D721Med (cell line): ENCODE measurements at places on chromosomes 7 and 10.

DNA sequence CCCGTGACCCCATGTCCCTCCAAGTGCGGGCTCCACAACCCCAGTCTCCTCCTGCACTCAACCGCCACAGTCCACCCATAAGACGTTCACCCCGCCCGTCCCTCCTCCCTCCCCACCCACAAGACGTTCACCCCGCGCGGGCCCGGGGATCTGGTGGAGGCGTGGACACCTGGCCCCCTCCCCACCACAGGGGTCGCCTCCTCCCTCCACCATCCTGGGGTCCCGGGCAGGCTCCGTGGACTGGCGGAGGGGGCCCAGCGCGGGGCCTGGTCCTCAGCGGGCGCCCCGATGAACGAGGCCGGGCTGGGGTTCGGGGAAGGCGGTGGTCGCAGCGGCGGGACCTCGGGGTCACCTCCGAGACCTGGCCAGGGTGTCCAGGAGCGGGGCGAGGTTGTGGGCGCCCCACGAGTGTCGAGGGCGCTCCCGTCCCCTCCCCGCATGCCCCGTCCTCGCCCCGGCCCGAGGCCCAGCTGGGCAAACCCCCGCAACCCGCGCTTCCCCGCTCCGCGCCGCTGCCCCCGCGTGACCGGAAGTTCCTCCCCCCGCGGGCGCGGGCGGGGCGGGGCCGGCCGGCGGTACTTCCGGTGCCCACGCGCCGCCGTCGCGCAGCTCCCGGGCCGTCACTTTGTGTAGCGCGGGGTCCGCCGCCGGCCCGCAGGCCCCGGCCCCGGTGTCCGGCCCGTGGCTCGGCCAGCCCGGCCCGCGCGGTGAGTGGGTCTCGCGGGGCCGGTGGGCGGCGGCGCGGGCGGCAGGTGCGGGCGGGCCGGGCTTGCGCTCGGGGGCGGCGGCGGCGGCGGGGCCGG lies at the start of gene ZNF316:
Gene ZNF316 (plus strand): TSS at position 578 of the 803 bp plus-strand sequence. CDS start 5,092 bp downstream, outside the sequence.
- DNase-seq: peak; percentile 85

- DNase-seq: no peak
These were observed 21.1 kb downstream of the ELN start for GRCh38 chr7:74048999-74049599.

DNA sequence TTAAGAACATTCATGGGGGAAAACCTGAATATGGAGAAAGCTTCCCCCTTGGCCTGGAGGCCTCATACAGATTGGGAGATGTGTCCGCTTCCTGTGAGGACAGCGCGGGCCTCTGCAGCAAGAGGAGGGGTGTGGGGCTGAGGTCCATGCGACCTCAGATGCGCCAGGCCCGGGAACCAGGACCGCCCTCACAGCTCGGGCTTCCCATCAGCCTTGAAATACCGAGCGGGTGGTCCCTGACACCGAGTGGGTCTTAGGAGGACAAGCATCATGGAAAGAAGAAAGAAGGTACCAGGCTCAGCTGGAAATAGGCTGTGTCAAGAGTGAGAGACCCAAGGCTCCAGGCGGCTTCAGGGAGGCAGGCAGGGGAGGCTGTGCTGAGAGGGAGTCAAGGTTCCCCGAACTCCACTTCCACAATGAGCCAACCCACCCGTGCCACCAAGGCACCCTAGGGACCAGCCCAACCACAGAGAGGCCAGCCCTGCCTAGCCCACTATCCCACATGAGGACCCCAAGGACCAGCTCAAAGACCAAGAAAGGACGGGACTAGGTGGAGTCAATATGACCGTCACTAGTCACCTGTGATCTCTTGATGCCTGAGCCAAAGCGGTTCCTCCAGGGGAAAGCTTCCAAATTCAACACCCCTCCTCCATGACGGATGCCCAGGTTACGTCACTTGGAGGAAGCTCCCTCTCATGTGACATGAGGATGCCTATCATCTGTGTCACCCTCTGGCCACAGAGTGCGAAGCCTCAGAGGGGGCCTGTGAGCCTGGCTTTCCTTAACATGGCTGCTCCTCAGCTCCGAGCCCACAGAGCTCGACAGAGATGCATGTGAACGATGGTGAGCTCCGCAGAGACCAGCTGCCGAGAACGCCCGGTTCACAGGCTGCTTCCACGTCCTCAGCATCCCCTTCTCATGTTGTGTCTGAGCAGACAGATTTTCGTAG lies 103.7 kb downstream of the TCERG1L start:
- no peak for DNase-seq

GRCh38 chr7:73442903-73443500 lies 9.4 kb downstream of the FZD9 start:
- no peak for DNase-seq

- DNase-seq: no peak
These were observed 183.7 kb upstream of the KLF14 start for GRCh38 chr7:130917669-130918128.

- no peak for DNase-seq
These were observed 430.4 kb downstream of the TFEC start for GRCh38 chr7:115600207-115600606.

DNA sequence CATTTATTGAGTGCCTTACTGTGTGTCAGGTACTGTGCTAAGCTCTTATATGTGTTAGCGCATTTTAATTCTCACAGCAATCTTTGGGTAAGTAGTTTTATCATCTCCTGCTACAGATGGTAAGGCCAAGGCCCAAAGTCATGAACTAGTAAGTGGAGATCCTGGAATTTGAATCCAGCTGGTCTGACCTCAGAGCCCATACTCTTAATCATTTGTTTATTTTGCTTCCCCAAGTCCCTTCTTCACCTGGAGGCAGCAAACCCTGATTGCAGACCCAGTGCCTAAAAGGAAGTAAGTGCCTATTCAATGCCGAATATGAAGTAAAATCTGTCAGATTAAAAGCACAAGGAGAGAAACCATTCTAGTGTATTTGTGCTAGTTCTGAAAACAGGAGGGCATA lies 182.9 kb upstream of the TCF7L2 start:
- DNase-seq: no peak

DNA sequence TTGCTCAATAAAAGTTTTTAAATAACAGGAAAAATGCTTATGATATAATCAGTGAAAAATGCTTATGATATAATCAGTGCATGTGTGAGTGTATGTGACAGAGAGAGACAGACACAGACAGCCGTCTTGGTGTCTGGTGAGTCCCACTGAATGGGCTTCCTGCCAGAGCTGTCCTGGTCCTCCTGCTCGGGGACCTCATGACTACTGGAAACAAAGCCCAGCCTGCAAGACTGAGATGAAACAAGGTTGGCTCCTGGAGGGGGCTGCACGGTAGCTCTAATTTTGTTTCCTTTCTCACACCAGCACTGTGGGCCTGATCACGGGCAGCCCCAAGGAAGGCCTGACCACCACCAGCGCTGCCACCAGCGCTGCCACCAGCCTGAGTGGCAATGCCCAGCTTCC lies 57.3 kb downstream of the NRP1 start:
- no peak for DNase-seq

GRCh38 chr7:104922182-104923009 lies 91.6 kb upstream of the KMT2E start:
- DNase-seq: no peak

DNA sequence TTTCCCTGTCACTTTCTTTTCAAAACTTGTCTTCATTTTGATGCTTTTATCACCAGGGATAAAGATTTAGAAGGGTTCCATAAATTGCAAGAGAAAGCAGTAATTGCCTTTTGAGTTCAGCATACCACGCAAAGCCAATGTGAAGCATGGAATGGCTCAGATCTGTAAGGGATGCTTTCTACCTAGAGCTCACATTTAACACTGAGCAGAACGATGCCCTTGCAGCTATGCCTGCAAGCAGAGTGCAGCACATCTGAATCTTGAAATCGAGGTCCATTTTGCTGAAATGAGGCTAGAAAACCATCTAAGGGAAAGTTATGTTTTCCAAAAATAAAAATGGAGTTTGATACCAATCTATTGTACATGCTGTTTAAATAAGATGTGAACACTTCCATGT lies 171.2 kb upstream of the CELF2 start:
- DNase-seq: no peak

DNA sequence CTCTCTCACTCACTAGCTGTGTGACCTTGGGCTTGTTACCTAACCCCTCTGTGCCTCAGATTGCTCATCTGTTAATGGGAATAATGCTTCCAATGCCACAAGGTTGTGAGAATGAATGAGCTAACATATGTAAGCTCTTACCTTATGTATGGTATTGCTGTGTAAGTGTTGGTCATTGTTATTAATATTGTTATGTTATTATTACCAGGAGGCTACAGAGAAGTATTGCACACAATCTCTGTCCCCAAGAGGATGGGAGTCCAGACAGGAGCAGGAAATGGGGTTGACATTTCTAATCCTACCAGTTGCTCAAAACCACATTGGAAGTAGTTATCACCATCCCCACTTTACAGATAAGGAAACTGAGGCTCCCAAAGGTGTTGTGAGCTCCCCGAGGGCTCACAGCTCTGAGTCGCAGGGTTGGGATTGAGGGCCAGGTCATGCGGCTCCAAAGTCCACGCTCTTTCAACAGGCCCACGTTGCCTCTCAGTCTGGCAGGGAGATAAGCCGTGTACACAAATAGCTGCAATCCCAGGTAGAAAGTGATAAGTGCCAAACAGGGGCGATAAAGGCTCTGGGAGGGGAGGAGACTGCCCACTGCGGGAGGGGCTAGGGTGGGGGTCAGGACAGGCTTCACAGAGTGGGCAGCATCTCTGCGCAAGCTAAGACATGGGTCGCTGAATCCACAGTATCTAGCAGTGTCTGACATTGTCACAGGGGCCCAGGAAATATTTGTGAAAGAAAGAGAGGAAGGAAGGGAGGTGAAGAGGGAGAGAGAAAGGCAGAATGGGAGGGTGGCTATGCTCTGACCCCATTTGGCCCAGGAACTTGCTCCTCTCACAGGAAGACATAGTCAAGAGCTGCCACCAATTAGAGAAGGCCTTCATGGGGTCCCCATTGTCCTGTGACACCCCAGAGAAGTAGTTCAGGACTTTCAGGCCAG lies 9.6 kb upstream of the ZMIZ1 start:
- no peak for DNase-seq

- no peak for DNase-seq
These were observed 6.5 kb downstream of the ATP5F1C start for GRCh38 chr10:7794251-7795026.

DNA sequence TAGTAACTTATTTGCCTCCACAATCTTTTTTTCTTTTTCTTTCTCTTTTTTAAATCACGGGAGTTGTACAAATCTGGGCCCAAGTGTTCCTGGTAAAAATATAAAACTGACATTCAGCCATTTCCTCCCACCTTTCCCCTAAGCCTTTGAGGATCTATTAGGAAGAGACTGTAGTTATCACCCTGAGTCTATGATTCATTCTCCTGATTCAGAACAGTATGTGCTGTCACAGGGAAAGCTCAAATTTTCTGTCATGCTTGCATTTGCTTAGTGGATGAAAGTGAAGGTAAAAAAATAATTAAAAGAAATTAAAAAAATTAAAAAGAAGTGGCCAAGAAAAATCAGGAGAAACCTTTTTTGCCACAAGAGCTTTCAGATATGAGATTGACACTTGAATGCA lies 71.7 kb downstream of the KIF20B start:
- DNase-seq: no peak

- DNase-seq: no peak
These were observed 3.7 kb upstream of the PMPCB start for GRCh38 chr7:103293526-103293925.

- no peak for DNase-seq
These were observed 36.3 kb downstream of the SUFU start for GRCh38 chr10:102540023-102540422.

DNA sequence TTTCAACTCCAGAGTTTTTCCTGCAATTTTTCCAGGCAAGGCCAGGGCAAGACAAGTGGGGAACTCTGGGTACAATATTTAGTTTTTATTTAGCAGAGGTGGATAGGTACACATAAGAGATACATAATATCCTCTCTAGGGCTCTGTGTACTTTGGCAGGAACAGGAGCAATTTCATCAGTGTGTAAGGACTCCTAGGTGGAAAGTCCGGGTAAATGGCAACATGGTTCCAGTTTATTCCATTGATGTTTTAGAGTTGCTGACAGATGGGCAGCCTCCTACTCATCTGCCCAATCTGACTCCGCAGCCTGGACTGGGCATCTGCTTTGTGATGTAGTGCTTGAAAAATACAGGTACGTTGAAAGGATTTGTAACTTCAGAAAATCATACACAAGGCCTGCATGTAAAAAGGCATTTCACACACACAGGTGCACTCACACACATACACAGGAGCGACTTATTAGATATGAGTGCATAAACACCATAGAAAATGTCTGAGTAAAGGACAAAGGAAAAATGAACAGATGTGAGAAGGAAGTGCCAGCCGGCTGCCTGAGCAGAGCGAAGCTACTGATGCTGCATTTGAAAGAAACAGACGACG lies 5.7 kb downstream of the PON1 start:
- no peak for DNase-seq

GRCh38 chr7:494906-495305 lies 24.7 kb downstream of the PDGFA start:
- DNase-seq: no peak

- DNase-seq: no peak
These were observed 139.0 kb downstream of the HERPUD2 start for GRCh38 chr7:35555934-35556333.

DNA sequence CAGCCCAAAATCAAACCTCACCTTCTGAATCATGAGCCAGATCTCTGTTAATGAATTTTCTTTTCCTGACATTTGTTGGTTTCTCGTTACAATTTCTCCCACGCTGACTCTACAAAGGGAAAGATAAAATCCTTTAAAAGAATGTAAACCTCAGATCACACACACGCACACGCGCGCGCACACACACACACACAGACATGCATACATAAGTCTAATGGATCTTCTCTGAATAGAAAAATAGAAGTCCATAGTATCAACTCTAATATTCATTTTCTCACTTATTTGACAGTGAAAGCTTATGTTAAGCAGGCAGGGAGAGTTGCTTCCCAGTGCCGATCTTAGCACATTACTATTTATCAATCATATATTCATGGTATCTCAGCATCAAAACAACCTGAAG lies 1.4 kb downstream of the ETV1 start:
- DNase-seq: no peak

DNA sequence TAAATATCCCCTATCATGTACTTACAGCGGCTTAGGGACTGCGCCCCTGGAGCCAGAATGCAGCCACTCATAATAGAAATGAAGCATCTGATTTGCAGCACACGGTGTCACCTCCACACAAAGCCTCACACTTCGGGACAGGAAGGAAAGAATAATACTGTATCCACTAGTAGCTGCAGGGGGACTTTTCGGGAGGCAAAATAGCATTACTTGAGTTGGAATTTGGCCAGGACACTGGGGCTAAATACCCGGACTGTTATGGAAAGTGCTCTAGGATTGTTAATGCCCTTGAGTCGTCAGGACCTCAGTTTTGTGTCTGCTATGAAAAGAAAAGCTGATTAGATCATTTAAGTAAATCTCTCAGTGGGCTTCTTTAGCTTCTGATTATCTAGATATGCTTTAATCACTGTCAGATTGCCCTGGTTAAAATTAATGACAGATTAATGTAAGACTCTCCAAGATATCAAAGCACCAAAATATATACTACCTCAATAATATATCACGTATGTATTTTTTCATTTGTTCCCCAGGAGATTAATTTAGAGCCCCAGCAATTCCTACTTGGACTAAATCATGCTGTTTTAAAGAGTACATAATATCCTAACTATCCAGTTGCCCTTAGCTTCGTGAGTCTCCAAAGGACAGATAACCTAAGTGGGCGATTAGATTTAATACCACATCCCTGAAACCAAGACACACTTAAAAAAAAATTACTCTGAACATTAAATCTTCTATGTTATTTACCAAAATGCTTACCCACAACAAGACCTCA lies 173.0 kb upstream of the NEBL start:
- no peak for DNase-seq

- DNase-seq: peak; percentile 59
These were observed 426.6 kb downstream of the PLXNA4 start for GRCh38 chr7:132149436-132150304.
